ENCODE measurements at places on chromosomes 4 and X. TPM values are rescaled to one million over a fixed set of nuclear protein-coding genes. Genes with fewer than 3 reads are reported as not detected.

- H3K27me3 ChIP-seq = no peaks in the 10 kb centered on the region
- no peak overlapping the region for H3K4me3 ChIP-seq
- no peak for DNase-seq
- H3K27ac ChIP-seq = no peak overlapping the region
- H3K4me1 ChIP-seq = peaks cover 36% of the 10 kb centered on the region
Measured at GRCh38 chr4:140069066-140069465, 84.9 kb downstream of the MAML3 start.

DNA sequence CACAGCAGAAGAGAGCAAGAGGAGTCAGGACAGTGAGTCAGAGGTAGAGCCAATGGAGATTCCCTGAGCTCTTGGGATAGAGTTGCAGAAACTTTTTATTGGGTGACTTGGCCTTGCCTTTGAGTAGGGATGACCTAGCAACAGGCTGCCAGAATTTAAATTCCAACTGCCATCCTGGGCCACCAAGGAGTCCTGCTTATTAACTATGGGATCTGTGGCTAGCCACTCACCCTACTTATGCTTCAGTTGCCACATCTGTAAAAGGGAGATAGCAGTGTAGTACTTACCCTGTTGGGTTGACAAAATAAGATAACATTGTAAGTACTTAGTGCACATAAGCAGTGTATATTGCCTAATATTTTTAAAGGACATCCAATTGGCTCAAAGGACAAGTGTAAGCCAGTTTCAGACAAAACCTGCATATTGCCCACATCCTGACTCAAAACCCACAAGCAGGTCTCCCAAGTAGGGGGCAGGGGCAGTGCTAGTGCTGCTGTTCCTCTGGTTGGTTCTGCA, 43.5 kb upstream of the TMEM164 start:
- H3K4me1 ChIP-seq = no peaks in the 10 kb centered on the region
- H3K36me3 ChIP-seq = no peaks in the 10 kb centered on the region
- no peak for DNase-seq
- H3K4me3 ChIP-seq = no peak overlapping the region

GRCh38 chr4:22466581-22466980, 49.3 kb downstream of the ADGRA3 start:
- DNase-seq = no peak
- H3K4me1 ChIP-seq = no peaks in the 10 kb centered on the region
- no peaks in the 10 kb centered on the region for H3K36me3 ChIP-seq
- H3K4me3 ChIP-seq = no peak overlapping the region

- no peak overlapping the region for H3K27ac ChIP-seq
- H3K27me3 ChIP-seq = no peaks in the 10 kb centered on the region
- H3K4me3 ChIP-seq = no peak overlapping the region
- peaks cover 21% of the 10 kb centered on the region for H3K4me1 ChIP-seq
Measured at GRCh38 chr4:147823130-147823529, 91.2 kb downstream of the ARHGAP10 start.

- no peak overlapping the region for H3K4me3 ChIP-seq
- no peak overlapping the region for H3K27ac ChIP-seq
- H3K4me1 ChIP-seq = peaks cover 6% of the 10 kb centered on the region
- peaks cover 32% of the 10 kb centered on the region for H3K36me3 ChIP-seq
- no peak for DNase-seq
Measured at GRCh38 chr4:139137763-139138162, 39.3 kb downstream of the ELF2 start.

Gene BEX5
- total RNA-seq = 4.4 TPM

Gene STBD1
- total RNA-seq = 5.5 TPM

Gene TCEAL5
- total RNA-seq = not detected

Gene MAGEA6
- total RNA-seq = not detected

Gene ARFIP1
- 37.2 TPM for total RNA-seq

All from lower lobe of right lung (tissue), 2 donors.